Activated T-helper 1 cell treated with anti-CD3 and anti-CD28 coated beads, Interleukin-12 subunit alpha, Interleukin-12 subunit beta, Interleukin-2, Interleukin-4 antibody, amounts not matched to agents 30 ng/mL and 10 ng/mL and 1 ng/mL, durations not matched to agents 14 hours and 24 hours and 36 hours (primary cell): ENCODE measurements at places on chromosomes 1 and 21.
A peak's percentile ranks its signal among the peaks of the same experiment; 100 is the strongest.

GRCh38 chr1:184896000-184896399 lies 78.3 kb downstream of the NIBAN1 start:
- no peak for DNase-seq

- no peak for DNase-seq
Observed at GRCh38 chr21:45213392-45213791, 74.3 kb downstream of the POFUT2 start.

GRCh38 chr1:29820401-29820800 lies 584.1 kb downstream of the PTPRU start:
- no peak for DNase-seq

GRCh38 chr21:15729674-15730483 lies at the start of gene USP25:
USP25 (plus strand) TSS chr21:15729982; CDS start chr21:15730394, 412 bp downstream.
- peak; percentile 80 for DNase-seq

- DNase-seq: no peak
Observed at GRCh38 chr1:67150931-67151330, 15.3 kb upstream of the IL23R start.

GRCh38 chr1:18820791-18821641 lies 38.4 kb downstream of the TAS1R2 start:
- peak; percentile 22 for DNase-seq

GRCh38 chr1:242568666-242569065 lies 44.2 kb upstream of the PLD5 start:
- DNase-seq: no peak

- no peak for DNase-seq
Observed at GRCh38 chr1:203480084-203480483, 4.5 kb downstream of the PRELP start.

- DNase-seq: no peak
Observed at GRCh38 chr1:89044970-89045721, 19.9 kb downstream of the GBP1 start.

GRCh38 chr1:229693129-229693900 lies 67.3 kb downstream of the URB2 start:
- no peak for DNase-seq

GRCh38 chr21:38898422-38899096 lies 92.8 kb downstream of the ETS2 start:
- no peak for DNase-seq

DNA sequence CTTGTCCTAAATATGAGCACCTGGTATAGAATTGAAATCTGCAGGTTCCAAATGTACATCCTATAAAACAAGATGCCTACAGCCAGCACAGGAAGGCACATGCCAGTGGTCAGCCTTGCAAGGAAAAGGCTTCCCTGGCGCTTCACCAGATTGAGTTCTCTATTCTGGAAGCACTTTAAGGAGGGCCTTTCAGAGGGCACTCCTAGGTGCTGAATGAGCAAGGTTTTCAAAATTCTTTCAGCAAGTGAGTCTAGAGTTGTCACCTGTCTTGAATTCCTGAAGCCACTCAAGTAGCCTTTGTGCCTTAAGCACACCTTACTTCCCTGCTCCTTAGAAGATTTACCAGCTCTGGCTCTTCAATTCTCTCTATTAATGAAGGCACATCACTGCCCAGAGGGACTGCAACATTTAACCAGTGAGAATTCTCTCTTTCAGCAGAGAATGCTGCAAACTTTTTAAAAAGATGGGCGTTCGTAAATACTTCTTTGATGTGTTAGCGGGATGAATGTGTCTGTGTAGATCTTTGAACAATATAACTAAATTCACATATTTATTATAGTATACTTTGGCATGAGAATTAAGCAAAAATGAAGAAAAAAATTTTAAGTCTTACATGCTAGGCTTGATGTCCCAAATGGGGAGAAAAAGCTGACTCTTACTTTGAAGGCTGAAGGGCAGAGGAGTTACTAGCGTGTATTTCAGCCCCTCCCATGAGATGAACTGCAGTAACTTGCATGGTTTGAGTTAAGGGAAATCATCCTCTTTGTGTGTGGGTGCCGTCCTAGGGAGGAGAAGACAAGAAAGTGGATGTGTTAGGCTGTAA lies 162.0 kb downstream of the NTPCR start:
- DNase-seq: no peak

DNA sequence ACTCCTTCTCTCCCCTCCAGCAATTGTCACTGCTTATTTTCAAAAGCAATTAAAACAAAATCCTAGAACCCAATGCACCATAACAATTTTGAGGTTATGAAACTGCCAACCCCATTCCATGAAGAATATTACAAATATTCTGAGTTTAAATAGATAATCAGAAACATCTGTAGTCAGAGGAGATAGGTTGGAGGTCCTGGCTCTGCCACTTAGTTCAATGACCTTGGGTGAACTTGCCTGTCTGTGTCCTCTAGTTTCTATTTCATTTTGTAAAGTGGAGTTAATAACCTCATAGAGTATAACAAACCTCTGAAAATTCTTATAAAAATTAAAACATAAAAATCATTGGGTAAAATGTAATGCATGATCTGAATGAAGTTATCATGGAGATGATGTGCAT lies 164.6 kb downstream of the KCTD3 start:
- no peak for DNase-seq

DNA sequence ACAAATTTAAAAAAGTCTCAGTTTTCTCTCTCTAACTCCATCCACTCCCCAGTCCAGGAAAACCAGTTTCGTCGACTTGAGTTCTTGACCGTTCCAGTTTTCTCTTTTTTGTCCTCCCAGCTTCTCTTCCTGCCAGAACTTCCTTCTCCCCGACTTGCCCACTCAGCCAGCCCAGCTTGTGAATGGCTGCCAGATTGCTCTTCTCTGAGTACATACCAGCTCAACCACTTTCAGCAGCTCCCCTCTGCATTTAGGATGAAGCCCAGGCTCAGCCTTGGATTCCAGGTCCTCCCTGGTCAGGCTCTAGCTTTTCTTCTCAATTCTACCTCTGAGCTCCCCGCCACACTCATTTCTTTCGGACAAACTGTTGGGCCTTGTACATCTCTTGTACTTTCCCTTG lies 1.4 kb downstream of the DIO1 start:
- DNase-seq: no peak

DNA sequence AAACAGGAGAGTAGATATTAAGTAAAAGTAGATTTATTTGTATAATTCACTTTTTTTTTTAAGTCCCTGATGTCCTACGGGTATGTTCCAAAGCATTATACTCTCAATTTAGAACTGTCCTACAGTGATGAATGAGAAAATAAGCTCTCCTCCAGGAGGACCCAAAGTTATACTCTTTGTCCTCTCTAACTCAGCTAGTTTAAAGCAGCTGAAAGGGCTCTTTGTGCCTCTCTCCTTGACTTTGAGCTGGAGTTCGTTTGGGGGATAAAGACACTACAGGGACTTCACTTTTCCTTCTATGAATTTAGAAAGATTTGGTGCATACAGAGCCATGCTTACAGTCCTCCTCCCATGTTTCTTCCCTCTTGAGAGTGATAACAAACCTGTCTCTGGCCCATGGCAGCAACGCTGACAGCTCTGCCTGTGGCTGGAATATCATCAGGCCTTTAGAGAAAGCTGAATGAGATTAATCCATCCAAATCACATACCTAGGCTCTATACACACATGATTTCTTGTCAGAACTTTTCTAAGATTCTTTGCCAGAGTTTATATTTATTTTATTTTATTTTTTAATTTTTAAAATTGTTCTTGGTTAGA lies 134.3 kb downstream of the PIK3R3 start:
- no peak for DNase-seq

GRCh38 chr1:55990007-55990406 lies 589.4 kb downstream of the PLPP3 start:
- no peak for DNase-seq

- DNase-seq: peak; percentile 7
Observed at GRCh38 chr1:11320153-11320936, 47.3 kb downstream of the UBIAD1 start.

GRCh38 chr1:211420389-211420788 lies 71.6 kb downstream of the RD3 start:
- DNase-seq: peak; percentile 5

DNA sequence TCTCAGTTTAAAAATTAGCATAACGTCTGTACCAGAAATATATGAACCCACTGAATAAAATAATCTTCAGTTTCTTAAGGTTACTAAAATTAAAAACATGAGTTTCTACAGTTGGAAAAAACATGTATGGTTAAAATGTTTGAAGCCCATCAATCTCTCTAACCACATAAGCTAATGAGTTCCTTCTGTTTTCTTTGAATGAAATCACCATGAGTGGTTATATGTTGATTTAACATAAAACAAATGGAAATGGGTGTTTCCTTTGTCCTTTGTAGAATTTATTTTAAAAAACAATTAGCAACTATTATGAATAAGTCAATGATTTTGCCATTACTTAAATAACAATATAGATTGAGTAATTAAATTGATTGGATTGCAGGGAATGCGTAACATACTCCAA lies 3.0 kb upstream of the ADGRL2 start:
- DNase-seq: no peak

DNA sequence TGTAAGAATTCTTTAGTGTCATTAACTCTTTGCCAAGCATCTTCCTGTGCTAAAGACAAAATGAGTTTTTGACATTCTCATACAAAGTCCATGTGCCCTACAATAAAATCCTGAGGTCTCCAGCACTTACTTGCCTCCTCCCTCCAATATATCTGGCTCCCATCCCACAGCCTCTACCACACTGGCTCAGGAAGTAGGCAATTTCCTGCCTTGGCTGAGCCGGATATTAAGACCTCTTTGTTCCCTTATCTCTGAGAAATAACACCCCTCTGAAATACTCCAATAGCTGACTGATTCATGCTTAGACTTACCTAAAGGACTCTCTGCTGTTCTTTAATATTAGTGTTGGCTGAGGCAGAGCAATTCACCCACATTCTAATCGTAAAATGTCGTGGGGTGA lies 37.6 kb upstream of the GORAB start:
- no peak for DNase-seq

DNA sequence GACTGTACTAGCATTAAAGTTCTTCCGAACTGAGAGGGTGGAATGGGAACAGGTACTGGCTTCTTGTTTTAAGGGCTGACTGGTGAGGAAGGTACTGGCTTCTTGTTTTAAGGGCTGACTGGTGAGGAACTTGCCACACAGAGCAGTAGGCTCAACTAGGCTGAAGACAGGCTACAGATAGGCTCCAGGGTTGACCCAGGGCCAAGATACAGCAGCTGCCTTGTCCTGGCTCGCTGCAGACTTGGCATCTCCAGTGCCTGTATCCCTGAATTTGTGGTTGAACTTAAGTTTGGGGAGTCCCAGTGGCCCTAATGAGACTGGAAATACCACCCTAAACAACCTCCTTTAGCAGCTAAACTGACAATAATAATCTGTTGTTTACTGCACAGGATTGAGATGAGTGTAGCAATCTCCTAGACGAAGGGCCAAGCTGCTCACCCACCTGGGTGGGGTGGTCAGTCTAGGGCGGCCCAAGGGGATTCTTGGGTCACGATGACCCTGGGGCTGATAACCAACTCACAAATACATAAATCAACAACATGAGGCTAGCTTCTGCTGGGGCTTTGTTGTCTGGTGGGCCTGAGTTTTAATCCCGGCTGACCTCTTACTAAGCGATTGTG lies 227.1 kb downstream of the DISC1 start:
- no peak for DNase-seq
